Activated T-helper 1 cell treated with anti-CD3 and anti-CD28 coated beads, Interleukin-12 subunit alpha, Interleukin-12 subunit beta, Interleukin-2, Interleukin-4 antibody, amounts not matched to agents 30 ng/mL and 10 ng/mL and 1 ng/mL, durations not matched to agents 14 hours and 24 hours and 36 hours (primary cell): ENCODE measurements at places on chromosomes 7 and 10.
A peak's percentile ranks its signal among the peaks of the same experiment; 100 is the strongest.

- H3K27me3 ChIP-seq = no peaks in the 10 kb centered on the region
- no peak overlapping the region for H3K4me3 ChIP-seq
- no peaks in the 10 kb centered on the region for H3K4me1 ChIP-seq
- H3K27ac ChIP-seq = no peak overlapping the region
Measured at GRCh38 chr7:4071370-4072058, 610.6 kb upstream of the FOXK1 start.

- H3K36me3 ChIP-seq = no peaks in the 10 kb centered on the region
- H3K27me3 ChIP-seq = peaks cover 4% of the 10 kb centered on the region
Measured at GRCh38 chr10:49056356-49056755, 59.0 kb downstream of the VSTM4 start.

- no peaks in the 10 kb centered on the region for H3K36me3 ChIP-seq
- peaks cover 8% of the 10 kb centered on the region for H3K4me1 ChIP-seq
- H3K4me3 ChIP-seq = no peak overlapping the region
Measured at GRCh38 chr7:40306596-40306995, 171.8 kb downstream of the SUGCT start.

DNA sequence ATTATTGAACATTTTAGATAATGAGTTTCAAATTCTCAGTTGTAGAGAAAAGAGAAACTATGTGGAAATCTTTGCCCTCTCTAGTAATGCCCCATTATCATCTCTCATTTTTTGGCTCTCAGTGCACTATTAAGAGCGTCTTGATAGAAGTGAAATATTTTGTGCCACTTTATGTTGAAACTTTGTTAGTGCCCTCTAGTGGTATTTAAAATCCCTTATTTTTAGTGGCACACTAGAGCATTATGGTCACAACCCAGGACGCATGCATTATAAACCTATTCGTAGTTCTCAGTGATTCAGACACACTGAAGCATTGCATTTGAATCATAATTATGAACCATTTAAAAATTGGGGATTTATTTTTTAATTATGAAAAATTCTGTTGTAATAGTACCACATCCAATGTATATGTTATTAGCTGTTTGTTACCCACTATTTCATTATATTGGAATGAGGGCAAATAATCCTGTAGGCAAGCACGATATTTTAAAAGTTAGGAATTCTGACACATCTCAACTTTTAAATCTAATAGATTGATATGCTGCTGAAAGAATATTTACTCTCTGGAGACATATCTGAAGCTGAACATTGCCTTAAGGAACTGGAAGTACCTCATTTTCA, 21.9 kb downstream of the PDCD4 start:
- no peak for DNase-seq
- no peaks in the 10 kb centered on the region for H3K27me3 ChIP-seq
- H3K36me3 ChIP-seq = peaks cover 38% of the 10 kb centered on the region
- no peak overlapping the region for H3K4me3 ChIP-seq

DNA sequence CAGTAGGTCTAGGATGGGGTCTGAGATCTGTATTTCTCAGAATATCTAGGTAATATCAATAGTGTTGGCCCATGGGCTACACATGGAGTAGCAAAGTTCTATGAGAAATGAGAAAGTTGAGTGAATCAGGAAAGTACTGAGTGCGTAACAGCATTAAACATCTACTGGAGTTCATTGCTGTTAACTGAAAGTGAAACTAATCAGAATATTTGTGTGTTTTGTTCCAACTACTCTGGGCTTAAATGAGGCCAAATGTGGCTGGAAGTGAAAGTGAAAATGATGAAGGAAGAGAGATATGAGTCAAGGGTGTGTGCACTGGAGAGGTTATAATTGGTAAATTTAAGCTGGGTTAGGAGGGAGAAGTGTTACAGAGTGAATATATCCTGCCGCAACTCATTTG, 46.5 kb downstream of the TMEM106B start:
- H3K4me3 ChIP-seq = no peak overlapping the region
- peaks cover 2% of the 10 kb centered on the region for H3K36me3 ChIP-seq
- H3K27ac ChIP-seq = no peak overlapping the region
- peak; percentile 60 for DNase-seq
- H3K4me1 ChIP-seq = peaks cover 7% of the 10 kb centered on the region

DNA sequence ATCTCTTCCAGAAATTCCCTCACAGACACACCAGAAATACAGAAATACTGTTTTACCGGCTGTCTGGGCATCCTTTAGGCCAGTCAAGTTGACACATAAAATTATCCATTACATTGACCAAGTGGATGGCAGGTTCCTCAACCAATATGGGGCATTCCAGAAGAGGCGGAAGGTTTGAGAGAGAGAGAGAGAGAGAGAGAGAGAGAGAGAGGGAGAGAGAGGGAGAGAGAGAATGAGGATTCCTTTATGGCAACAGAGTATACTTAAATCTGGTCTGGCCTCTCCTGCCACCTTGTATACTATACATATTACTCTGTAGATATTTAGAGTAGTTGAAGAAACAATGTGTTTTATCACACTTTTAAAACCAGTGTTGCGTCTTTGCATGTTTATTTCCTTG, 214.1 kb downstream of the CAMK1D start:
- H3K4me3 ChIP-seq = no peak overlapping the region
- H3K4me1 ChIP-seq = peaks cover 15% of the 10 kb centered on the region
- DNase-seq = no peak
- no peak overlapping the region for H3K27ac ChIP-seq
- no peaks in the 10 kb centered on the region for H3K36me3 ChIP-seq
- H3K27me3 ChIP-seq = peaks cover 2% of the 10 kb centered on the region

- H3K4me3 ChIP-seq = no peak overlapping the region
- H3K36me3 ChIP-seq = no peaks in the 10 kb centered on the region
- no peak for DNase-seq
Measured at GRCh38 chr10:103839872-103840739, 15.3 kb downstream of the SH3PXD2A start.

GRCh38 chr10:35011771-35012191, 78.4 kb downstream of the CUL2 start:
- H3K4me1 ChIP-seq = peaks cover 9% of the 10 kb centered on the region
- no peak for DNase-seq
- no peaks in the 10 kb centered on the region for H3K27me3 ChIP-seq

- peak overlapping the region; percentile 81 for H3K4me3 ChIP-seq
- peaks cover 32% of the 10 kb centered on the region for H3K27me3 ChIP-seq
- DNase-seq = peak; percentile 18
- peak overlapping the region; percentile 61 for H3K27ac ChIP-seq
- H3K36me3 ChIP-seq = no peaks in the 10 kb centered on the region
Measured at GRCh38 chr10:89206402-89207180, 526 bp downstream of the CH25H start.

DNA sequence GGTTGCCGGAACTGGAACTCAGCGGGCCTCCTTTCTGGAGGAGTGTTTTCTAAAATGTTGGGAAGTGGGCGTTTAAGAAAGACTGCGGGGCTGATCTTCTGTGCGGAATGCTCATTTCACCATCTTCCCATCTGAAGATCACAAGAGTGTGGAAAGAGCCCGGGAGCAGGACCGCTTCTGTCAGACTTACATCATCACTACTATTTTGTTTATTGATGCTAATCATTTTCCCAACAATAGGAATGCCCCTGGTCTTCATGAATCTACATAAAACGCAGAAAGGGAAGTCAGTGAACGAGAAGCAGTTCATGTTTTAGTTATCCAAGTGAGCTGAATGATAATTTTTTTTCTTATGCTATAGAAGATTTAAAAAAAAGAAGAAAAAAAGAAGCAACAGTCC, 447.8 kb upstream of the MKI67 start:
- no peaks in the 10 kb centered on the region for H3K36me3 ChIP-seq
- no peaks in the 10 kb centered on the region for H3K27me3 ChIP-seq
- no peak overlapping the region for H3K27ac ChIP-seq
- H3K4me1 ChIP-seq = no peaks in the 10 kb centered on the region
- no peak overlapping the region for H3K4me3 ChIP-seq

DNA sequence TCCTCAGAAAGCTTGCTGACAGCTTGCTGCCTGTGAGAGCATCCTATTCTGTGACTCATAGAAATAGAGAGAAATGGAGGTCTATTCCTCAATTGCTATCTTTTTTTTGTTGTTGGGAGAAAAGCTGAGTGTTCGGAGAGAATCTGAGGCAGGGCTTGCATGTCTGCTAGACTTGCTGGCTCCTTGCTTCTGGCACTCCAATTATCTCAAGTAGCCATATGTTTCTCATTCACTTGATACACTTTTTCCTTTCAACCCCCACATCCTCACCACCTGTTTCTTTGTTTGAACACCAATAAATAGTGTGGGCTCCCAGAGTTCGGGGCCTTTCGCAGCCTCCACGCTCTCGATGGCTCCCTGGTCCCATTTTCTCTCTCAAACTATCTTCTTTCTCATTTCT, 172.2 kb downstream of the SH2D4B start:
- no peak for DNase-seq
- no peaks in the 10 kb centered on the region for H3K36me3 ChIP-seq
- no peaks in the 10 kb centered on the region for H3K27me3 ChIP-seq
- no peak overlapping the region for H3K27ac ChIP-seq
- no peak overlapping the region for H3K4me3 ChIP-seq

DNA sequence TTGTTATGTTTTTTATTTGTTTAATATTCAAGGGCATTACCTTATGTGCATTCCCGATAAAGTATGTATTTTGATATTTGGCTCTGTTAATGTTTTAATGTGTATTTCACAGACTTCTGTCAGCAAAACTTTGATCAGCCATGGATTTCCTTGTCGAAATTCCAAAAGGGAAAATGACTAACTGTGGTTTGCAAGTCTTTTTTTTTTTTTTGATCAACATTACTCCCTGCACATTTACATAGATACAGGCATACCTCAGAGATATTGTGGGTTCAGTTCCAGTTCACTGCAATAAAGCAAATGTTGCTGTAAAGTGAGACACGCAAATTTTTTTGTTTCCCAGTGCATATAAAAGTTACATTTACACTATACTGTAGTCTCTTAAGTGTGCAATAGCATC, 351.9 kb downstream of the CXCL12 start:
- no peaks in the 10 kb centered on the region for H3K36me3 ChIP-seq
- no peak overlapping the region for H3K4me3 ChIP-seq
- no peaks in the 10 kb centered on the region for H3K4me1 ChIP-seq
- DNase-seq = no peak

DNA sequence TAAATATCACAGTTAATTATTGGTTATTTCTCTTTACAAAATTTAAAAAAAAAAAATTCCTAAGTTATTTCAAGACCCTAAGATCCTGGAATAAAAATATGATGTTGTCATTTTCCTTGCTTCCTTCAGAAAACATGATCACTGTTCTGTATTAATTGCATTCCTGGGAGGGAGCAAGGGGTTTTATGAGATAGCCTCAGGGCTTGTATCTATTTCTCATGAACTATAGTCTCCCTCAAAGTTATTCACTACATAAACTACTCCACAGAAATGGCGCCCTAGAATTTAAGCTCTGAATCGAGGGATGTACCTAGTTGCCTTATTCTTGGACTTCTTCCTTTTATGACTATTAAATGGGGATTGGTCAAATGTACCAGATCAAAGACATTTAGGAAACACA, 170.3 kb downstream of the CHRM2 start:
- H3K36me3 ChIP-seq = no peaks in the 10 kb centered on the region
- no peaks in the 10 kb centered on the region for H3K27me3 ChIP-seq
- no peak overlapping the region for H3K27ac ChIP-seq
- DNase-seq = no peak

- H3K4me3 ChIP-seq = no peak overlapping the region
- DNase-seq = no peak
- H3K36me3 ChIP-seq = no peaks in the 10 kb centered on the region
- H3K4me1 ChIP-seq = no peaks in the 10 kb centered on the region
- H3K27ac ChIP-seq = no peak overlapping the region
- H3K27me3 ChIP-seq = peaks cover 2% of the 10 kb centered on the region
Measured at GRCh38 chr7:16411391-16411790, 9.9 kb downstream of the CRPPA start.

GRCh38 chr7:2876031-2876731, 32.1 kb upstream of the GNA12 start:
- peaks cover 48% of the 10 kb centered on the region for H3K4me1 ChIP-seq
- no peak overlapping the region for H3K27ac ChIP-seq
- DNase-seq = no peak
- no peak overlapping the region for H3K4me3 ChIP-seq
- no peaks in the 10 kb centered on the region for H3K36me3 ChIP-seq

DNA sequence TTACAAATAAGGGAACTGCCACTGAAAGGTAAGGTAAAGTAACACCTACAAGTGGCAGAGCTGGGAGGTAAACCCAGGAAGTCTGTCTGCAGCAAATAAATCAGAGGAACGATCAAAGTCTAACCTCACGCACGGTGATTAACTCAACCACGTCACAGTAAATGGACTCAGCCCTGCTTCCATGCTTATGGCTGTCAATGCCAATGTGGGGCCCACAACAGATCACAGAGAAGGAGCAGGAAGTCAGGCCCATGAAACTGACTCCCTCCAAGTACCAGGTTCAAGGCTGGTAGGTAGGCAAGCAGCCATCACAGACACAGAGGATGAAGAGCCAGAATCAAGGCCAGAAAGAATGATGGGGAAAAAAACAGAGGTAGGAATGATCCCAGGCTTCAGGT, 38.0 kb upstream of the ACSL5 start:
- no peaks in the 10 kb centered on the region for H3K36me3 ChIP-seq
- no peak overlapping the region for H3K27ac ChIP-seq
- no peaks in the 10 kb centered on the region for H3K4me1 ChIP-seq
- H3K4me3 ChIP-seq = no peak overlapping the region
- peaks cover 2% of the 10 kb centered on the region for H3K27me3 ChIP-seq

DNA sequence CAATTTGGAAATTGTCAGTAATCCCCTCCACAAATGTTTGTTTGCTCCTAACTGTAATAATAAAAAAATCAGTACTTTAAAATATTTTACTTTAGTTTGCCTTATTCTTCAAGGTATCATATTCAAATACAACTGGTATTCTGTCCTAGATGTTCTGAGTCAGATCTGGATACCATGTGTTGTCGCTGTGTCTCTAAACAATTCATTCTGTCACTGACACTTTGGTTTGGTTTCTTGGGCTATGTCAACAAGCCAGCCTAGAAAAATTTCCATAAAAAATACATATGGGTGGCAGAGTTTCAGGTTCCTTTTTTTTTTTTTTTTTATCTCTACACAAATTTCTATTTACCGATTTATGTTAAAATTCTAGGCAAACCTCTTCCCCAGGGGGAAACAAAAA, 33.2 kb upstream of the SEMA3D start:
- no peak for DNase-seq
- no peaks in the 10 kb centered on the region for H3K27me3 ChIP-seq
- H3K4me3 ChIP-seq = no peak overlapping the region
- no peak overlapping the region for H3K27ac ChIP-seq
- no peaks in the 10 kb centered on the region for H3K36me3 ChIP-seq

GRCh38 chr7:97226541-97226940, 109.0 kb downstream of the SDHAF3 start:
- no peaks in the 10 kb centered on the region for H3K36me3 ChIP-seq
- no peaks in the 10 kb centered on the region for H3K4me1 ChIP-seq
- no peak overlapping the region for H3K27ac ChIP-seq
- DNase-seq = no peak
- peaks cover 2% of the 10 kb centered on the region for H3K27me3 ChIP-seq
